ENCODE measurements at places on chromosomes 5 and 9. TPM values are rescaled to one million over a fixed set of nuclear protein-coding genes. Genes with fewer than 3 reads are reported as not detected.

BARHL1 gene
- total RNA-seq: not detected

SAXO1 gene
- total RNA-seq: not detected

SH3GL2 gene
- total RNA-seq: not detected

PDCD1LG2 gene
- 8.6 TPM for total RNA-seq

IL4 gene
- not detected for total RNA-seq

IFNA21 gene
- total RNA-seq: not detected

FOXD1 gene
- total RNA-seq: 0.12 TPM

PAPPA gene
- total RNA-seq: 0.74 TPM

FRMD3 gene
- 92.4 TPM for total RNA-seq

COL5A1 gene
- total RNA-seq: 8.7 TPM

SYNPO gene
- total RNA-seq: 777 TPM

PRR16 gene
- total RNA-seq: 11.7 TPM

LVRN gene
- 0.61 TPM for total RNA-seq

UNC13B gene
- 16.9 TPM for total RNA-seq

HSPA5 gene
- total RNA-seq: 206 TPM

CAVIN4 gene
- total RNA-seq: 58.7 TPM

CER1 gene
- total RNA-seq: not detected

GABRA6 gene
- not detected for total RNA-seq

SLC36A3 gene
- not detected for total RNA-seq

IRGM gene
- not detected for total RNA-seq

TBC1D9B gene
- total RNA-seq: 29.6 TPM

KIF12 gene
- not detected for total RNA-seq
